ENCODE measurements at places on chromosomes 3 and 15. TPM values are rescaled to one million over a fixed set of nuclear protein-coding genes. Genes with fewer than 3 reads are reported as not detected.

Gene KIF15
- total RNA-seq = 2.4 TPM

Gene SPINT1
- total RNA-seq = 8.6 TPM

Gene SERPINI2
- not detected for total RNA-seq

Gene ATP13A4
- 3.4 TPM for total RNA-seq

Gene VGLL3
- not detected for total RNA-seq

Gene CPN2
- total RNA-seq = not detected

Gene PIGBOS1
- total RNA-seq = 10.7 TPM

DNA sequence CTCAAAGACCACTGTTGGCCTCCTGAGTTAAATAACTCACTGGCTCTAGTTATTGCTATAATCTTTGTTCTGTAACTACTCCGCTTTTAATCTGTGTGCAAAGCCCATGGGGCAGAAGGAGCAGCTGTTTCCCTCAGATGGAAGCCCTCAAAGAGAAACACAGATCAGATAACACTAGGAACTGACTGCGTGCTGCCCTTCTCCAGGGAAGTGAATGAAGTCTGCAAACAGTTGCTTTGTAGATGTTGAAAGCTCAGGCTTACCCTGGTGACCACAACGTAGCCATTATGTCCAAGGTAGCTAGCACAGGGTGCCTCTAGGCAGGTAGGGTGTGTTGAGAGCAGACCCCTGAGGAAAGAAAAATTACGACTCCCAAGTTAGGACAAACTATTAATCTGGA, 152.3 kb upstream of the STAC start:
- H3K27ac ChIP-seq = no peak overlapping the region
- peaks cover 2% of the 10 kb centered on the region for H3K27me3 ChIP-seq
- no peaks in the 10 kb centered on the region for H3K36me3 ChIP-seq
- H3K4me3 ChIP-seq = no peak overlapping the region
- DNase-seq = no peak

GRCh38 chr3:189908646-189909045, 212.1 kb downstream of the P3H2 start:
- no peak overlapping the region for H3K4me3 ChIP-seq
- no peaks in the 10 kb centered on the region for H3K36me3 ChIP-seq
- DNase-seq = no peak
- no peaks in the 10 kb centered on the region for H3K4me1 ChIP-seq

DNA sequence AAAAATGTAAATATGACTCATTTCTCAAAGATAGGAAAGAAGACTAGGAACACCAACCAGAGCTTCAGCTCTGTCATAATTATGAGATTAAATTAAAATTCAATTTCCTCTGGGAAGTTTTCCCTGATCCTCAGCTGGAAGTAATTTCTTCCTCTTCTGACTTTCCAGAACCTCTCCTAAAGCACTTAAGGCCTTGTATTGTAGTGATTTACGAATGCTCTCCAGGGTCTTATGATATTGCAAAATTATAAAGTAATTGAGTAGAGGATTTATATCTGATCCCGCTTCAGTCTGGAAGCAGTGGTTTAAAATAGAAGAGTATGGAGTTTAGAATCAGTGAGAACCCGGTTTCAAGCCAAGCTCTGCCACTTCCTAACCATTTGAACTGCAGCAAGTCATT, 279.8 kb downstream of the ZPLD1 start:
- DNase-seq = no peak
- no peak overlapping the region for H3K27ac ChIP-seq
- no peak overlapping the region for H3K4me3 ChIP-seq
- no peaks in the 10 kb centered on the region for H3K4me1 ChIP-seq

DNA sequence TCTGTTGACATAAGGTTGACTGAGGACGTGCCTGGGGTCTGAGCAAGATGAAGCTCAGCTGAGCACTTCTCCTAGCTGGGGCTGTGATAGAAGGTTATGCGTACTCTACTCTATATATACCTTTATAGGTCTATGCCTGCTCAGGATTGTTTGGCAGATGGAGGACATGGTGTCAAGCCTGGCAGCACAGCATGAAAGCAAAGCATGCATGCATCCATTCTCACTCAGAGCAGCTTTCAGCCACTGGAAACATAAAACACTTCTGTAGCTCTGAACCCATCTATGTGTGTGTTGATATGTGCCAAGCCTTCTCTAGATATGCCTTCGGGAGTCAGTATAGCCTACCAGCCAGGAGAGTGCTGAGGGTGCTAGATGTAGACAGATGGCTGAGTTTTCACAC, 142.3 kb upstream of the NUDT16 start:
- H3K27ac ChIP-seq = no peak overlapping the region
- H3K4me3 ChIP-seq = no peak overlapping the region
- DNase-seq = no peak
- no peaks in the 10 kb centered on the region for H3K4me1 ChIP-seq
- H3K27me3 ChIP-seq = peaks cover 2% of the 10 kb centered on the region

- H3K27me3 ChIP-seq = no peaks in the 10 kb centered on the region
- no peaks in the 10 kb centered on the region for H3K4me1 ChIP-seq
- H3K36me3 ChIP-seq = no peaks in the 10 kb centered on the region
- no peak overlapping the region for H3K27ac ChIP-seq
- no peak overlapping the region for H3K4me3 ChIP-seq
These were observed 437.8 kb downstream of the RBMS3 start for GRCh38 chr3:29718661-29719065.

DNA sequence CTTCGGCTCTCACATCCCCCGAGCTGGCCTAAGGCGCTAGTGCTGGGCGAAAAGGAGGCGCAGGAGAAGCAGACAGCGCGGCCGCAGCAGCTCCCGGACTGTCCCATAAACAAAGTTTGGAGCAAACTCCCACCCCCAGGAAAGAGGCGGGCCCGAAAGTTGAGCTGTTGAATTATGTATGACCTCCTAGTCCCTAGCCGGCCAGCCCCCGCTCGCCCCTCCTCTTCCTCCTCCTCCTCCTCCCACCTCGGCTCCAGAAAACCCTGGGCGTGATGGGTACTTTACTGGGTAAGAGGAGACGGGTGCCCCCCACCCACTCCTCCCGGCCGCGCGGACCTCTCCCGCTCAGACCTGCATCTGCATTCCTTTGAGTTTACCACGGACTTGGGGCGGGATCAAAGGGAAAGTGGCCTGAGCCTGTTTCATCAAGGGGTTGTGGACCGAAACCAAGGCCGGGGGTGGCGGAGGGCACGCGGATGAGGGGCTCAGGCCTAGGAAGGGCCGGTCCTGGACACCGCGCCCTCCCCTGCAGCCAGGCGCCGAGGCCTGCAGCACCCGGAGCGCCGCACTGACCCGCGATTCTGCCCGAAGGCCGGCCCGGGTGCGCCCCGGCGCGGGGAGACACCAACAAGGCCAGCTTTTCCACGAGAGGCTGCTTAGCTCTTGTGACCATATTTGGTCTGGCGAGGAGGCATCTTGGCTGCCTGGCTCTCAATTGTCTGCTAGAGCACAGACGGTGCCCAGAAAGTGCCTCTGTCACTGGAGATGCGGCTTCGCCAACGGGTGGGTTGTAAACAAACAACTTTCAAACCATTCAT, at the start of gene WWTR1:
TSS of gene WWTR1 (minus strand) at position 100 of the 818 bp plus-strand sequence. CDS start 719 bp downstream, outside the sequence.
- H3K4me1 ChIP-seq = peaks cover 10% of the 10 kb centered on the region
- no peaks in the 10 kb centered on the region for H3K36me3 ChIP-seq
- no peak within 1 kb of the TSS for H3K27ac ChIP-seq
- H3K27me3 ChIP-seq = peaks cover 27% of the 10 kb centered on the region
- DNase-seq = peak; percentile 24

Measured in activated B cell treated with CpG ODN at 0.5 μM for 24 hours (primary cell).